ENCODE measurements at places on chromosomes 5 and 9. TPM values are rescaled to one million over a fixed set of nuclear protein-coding genes. Genes with fewer than 3 reads are reported as not detected.

PCDHGA11 gene
- total RNA-seq, result not detected

SEC24A gene
- 14.4 TPM for total RNA-seq

C5orf34 gene
- 0.61 TPM for total RNA-seq

KCNN2 gene
- not detected for total RNA-seq

TRIM41 gene
- 20.9 TPM for total RNA-seq

PTTG1 gene
- 8.8 TPM for total RNA-seq

NOXA1 gene
- total RNA-seq, result 2.4 TPM

GPR150 gene
- not detected for total RNA-seq

HEMGN gene
- total RNA-seq, result 0.14 TPM

OTULINL gene
- 93.1 TPM for total RNA-seq

FCN2 gene
- not detected for total RNA-seq

LHX3 gene
- total RNA-seq, result 0.14 TPM

C1QTNF2 gene
- not detected for total RNA-seq

BTNL3 gene
- not detected for total RNA-seq

GALNT10 gene
- total RNA-seq, result 27.1 TPM

NIM1K gene
- total RNA-seq, result 0.46 TPM

ATP10B gene
- total RNA-seq, result not detected

BTNL8 gene
- total RNA-seq, result not detected

GRXCR2 gene
- not detected for total RNA-seq

TYRP1 gene
- total RNA-seq, result not detected

CATSPER3 gene
- 0.39 TPM for total RNA-seq

TEX10 gene
- total RNA-seq, result 9.5 TPM

PCDHB16 gene
- not detected for total RNA-seq

EIF4EBP3 gene
- total RNA-seq, result 10.6 TPM

PDLIM4 gene
- not detected for total RNA-seq

CMYA5 gene
- 0.17 TPM for total RNA-seq

RASEF gene
- total RNA-seq, result not detected

ZNF484 gene
- total RNA-seq, result 18.4 TPM

MRRF gene
- 23.2 TPM for total RNA-seq

SLC6A19 gene
- not detected for total RNA-seq

SOHLH1 gene
- not detected for total RNA-seq

FBLL1 gene
- total RNA-seq, result not detected

SPINK6 gene
- total RNA-seq, result not detected

PAPPA gene
- not detected for total RNA-seq

NMUR2 gene
- not detected for total RNA-seq

ZBED3 gene
- total RNA-seq, result 11.6 TPM

ACTL7A gene
- not detected for total RNA-seq
